ENCODE measurements at places on chromosomes 2 and 18.

- DNase-seq: no peak
These were observed 47.6 kb downstream of the G6PC2 start for GRCh38 chr2:168948621-168949212.

GRCh38 chr2:69255760-69256159 lies 131.3 kb downstream of the GFPT1 start:
- DNase-seq: no peak

DNA sequence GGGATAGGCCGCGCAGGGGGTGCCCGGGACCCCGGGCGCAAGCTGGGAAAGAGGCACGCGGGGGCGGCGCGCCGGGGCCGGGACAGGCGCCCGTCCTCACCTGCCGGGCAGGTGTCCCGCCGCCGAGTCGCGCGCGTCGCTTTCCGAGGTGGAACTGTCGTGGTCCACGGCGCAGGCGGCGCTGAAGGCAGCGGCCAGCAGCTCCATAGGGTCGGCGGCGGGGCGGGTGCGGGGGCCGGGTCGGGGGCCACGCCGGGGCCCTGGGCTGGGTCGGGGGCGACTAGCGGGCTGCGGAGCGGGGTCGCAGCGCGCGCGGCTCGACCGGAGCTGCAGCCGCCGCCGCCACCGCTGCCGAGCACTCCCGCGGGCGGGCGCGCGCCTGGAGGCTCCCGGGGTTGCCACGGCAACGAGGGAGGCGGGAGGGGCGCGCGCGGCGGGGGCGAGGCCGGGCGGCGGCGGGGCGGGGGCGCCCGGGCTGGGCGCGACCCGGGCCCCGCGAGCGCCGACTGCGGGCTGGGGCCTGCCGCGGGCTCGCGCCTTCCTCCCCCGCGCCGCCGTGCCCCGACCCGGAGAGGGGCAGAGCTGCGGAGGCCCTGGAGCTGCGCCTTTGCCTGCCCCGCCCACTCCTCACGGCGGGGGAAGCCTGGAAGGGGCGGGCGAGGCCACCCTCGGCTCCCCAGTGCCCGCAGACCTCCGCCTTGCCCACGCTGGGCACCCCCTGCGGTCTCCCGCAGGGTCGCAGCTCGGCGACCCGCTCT lies 57.9 kb downstream of the SNORC start:
- DNase-seq: no peak

- peak; percentile 54 for DNase-seq
These were observed 3.8 kb downstream of the GBX2 start for GRCh38 chr2:236164201-236164924.

- peak; percentile 57 for DNase-seq
These were observed 33.8 kb upstream of the DNMT3A start for GRCh38 chr2:25375371-25375988.

DNA sequence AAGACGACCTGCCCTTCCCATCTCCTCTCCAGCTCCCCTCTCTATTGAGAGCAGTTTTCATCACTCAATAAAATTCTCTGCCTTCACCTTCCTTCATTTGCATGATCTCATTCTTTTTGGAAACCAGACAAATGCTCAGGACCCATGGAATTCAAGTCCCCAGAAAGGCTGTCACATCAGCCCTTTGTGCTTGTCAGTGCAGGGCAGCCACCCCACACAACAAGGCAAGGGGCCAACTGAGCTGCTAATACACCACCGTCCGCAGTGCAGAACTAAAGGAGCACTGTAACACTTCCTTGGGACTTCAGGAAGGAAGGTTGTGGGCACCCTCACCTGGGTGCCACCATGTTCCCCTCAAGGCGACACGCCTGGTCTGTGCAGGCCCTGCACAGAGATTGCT lies 26.2 kb downstream of the MCEE start:
- no peak for DNase-seq

DNA sequence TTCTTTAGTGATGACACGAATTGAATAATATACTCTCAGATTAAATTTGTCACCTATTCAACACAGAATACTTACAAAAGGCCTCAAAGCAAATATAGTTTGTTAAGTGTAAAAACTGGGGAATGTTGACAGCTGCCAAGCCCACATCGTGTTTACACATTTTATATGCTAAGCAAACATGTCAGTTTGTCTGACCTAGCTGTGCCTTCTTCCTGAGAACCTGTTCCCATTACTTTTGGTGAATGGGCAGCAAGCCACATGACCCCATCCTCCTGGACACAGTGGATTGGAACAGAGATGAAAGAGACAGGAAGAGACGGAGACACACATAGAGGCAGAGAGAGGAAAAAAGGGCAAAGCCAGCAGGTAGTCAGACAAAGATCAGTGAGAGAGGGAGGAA lies 22.9 kb upstream of the CUL3 start:
- DNase-seq: no peak

- peak; percentile 66 for DNase-seq
These were observed at the start of gene CYBRD1 for GRCh38 chr2:171522052-171522787. CYBRD1 (plus strand) TSS chr2:171522474; CDS start chr2:171522546, 72 bp downstream.

GRCh38 chr2:11865378-11865777 lies 118.9 kb downstream of the LPIN1 start:
- no peak for DNase-seq

- DNase-seq: no peak
These were observed 122.6 kb downstream of the SMAD7 start for GRCh38 chr18:48828194-48828545.

- peak; percentile 78 for DNase-seq
These were observed at the start of gene QPCT for GRCh38 chr2:37344453-37345361. QPCT (plus strand) TSS chr2:37344630; CDS start chr2:37344732, 102 bp downstream.

DNA sequence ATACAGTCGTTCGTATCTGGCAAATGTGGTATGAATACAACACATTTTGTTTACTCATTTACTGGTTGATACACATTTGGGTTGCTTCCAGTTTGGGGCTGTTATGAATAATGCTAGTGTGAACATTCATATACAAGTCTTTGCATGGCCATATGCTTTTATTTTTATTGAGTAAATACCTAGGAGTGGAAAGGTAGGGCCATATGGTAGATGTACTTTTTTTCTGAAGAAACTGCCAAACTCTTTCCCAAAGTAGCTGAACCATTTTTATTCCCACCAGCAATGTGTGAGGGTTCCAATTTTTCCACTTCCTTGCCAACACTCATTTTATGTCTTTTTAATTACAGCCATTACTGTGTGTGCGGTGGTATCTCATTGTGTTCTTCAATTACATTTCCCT lies 496.2 kb upstream of the NRXN1 start:
- no peak for DNase-seq
